NCI-H1417 treated with DMSO at 0.1 percent for 48 hours (cell line): ENCODE measurements at places on chromosomes 7 and 10.

GRCh38 chr10:131865223-131865917, 35.4 kb upstream of the PPP2R2D start:
- no peak for DNase-seq

GRCh38 chr10:132974249-132974796, 32.0 kb upstream of the CFAP46 start:
- DNase-seq, result no peak

DNA sequence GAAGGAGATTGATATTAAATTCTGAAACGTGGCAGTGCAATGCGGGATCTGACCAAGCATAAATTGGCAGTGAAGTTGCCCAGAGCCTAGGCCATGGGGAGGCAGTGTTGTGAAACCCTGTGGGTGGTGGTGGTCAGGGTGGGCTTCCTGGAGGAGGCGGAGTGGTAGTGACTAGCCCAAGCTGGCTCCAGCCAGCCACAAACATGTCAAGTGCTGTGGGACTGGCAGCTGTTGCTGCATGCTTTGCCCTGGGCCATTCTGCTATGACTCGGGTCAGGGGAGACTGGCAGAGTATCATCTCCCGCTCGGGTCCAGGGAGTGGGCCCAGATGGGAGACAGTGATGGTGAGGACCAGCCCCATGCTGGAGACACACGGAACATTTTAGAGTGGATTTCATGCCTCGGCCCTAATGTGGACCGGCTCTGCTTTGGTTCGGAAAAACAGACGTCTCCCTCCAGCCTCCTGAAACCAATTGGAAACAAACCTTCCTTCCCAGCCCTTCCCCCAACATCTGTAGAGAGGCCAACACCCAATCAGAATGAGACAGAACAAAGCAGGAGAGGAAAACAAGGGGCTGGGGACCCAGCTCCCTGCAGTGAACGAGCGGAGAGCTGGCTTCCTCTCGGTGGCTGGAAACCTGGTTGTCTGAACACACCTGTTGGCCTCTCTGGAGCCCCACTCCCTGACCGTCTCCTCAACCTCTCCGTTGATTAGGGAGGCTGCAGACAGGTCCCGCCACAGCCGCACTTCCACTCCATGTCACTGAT, 58.2 kb downstream of the TMEM270 start:
- DNase-seq, result no peak

DNA sequence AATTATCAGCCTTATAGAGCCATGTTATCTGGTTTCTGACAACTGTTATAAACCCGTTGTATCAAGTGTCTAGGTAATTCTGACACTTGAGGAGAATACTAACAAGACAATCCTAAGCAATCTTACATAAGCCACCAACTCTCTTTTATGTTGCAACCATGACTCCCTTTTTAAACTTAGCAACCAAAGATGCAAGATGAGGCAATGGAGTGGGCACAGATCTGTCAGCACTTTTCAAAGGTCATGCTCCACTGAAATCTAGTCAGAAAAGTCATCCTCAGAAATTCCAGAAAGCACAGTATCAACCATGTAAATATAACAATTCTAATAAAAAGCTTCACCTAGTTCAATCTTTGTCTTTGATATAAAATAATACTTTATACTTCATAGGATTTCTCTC, 77.0 kb upstream of the SEMA3A start:
- DNase-seq, result no peak

GRCh38 chr10:61151059-61151458, 207.1 kb upstream of the RHOBTB1 start:
- no peak for DNase-seq

DNA sequence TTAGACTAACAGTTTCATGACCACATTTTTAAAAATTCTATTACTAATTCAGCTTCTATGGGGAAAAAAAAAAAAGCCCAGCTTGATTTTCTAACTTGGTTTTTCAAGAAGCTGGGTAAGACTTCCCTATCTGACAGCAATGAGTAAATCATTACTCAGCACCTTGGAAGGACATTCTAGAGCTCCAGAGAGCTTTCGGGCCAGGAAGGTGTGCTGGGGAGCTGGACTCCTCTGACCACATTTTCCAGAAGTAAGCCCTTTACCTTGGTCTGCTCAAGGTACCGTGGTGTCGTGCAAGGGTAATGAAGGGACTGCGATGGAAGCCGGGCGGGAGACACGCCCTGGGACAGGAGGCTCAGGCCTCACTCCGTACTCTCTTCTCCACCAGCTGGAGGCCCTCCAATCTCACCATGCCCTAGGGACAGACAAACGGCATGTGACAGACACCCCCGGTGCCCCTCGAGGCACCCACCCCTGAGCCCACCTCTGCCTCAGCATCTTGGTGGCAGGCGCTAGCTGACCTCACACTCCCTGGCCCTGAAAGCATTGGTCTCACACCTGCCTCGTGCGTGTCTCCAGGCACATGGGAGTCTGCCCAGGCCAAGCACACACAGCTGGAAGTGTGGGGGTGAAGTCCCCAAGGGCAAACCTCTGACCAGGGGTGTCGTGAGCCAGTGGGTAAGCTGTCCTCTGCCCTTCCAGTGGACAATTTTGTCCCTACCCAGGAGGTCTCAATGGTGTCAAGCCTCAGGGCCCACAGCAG, 152.1 kb downstream of the OAT start:
- DNase-seq, result no peak

DNA sequence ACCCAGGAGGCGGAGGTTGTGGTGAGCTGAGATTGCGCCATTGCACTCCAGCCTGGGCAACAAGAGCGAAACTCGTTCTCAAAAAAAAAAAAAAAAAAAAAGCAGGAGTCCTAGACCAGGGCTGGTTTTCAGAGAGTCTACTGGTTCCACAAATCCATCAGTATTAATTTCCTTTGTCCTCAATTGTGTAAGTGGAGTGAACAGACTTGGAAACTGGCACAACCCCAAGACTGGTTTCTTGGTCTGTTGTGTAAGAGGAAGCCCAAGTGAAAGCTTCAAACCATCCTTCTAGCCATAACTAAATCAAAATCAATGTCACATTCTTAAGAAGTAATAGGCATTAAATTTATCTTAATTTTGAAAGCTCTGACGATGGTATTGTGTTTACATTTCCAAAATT, 213.6 kb downstream of the DGKI start:
- DNase-seq, result no peak

GRCh38 chr7:29243910-29244655, 49.5 kb downstream of the CHN2 start:
- DNase-seq, result no peak

GRCh38 chr10:71006506-71006905, 118.1 kb upstream of the PCBD1 start:
- DNase-seq, result no peak

GRCh38 chr7:11848251-11848650, 16.3 kb upstream of the THSD7A start:
- no peak for DNase-seq

GRCh38 chr7:154302380-154302779, 250.2 kb downstream of the DPP6 start:
- no peak for DNase-seq

DNA sequence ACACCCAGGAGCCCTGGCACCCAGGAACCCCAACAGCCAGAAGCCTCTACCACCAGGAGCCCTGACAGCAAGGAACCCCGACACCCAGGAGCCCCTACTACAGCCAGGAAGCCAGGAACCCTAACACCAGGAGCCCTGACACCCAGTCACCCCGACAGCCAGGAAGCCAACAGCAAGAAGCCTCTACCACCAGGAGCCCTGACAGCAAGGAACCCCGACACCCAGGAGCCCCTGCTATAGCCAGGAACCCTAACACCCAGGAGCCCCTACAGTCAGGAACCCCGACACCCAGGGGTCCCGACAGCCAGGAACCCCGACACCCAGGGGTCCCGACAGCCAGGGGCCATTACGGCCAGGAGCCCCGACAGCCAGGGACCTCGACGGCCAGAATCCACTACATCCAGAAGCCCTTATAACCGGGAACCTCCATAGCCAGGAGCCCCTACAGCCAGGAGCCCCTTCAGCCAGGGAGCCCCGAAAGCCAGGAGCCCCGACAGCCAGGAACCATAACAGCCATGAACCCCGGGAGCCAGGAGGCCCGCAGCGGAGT, 440 bp upstream of the GLRX3 start:
- no peak for DNase-seq

- no peak for DNase-seq
Observed at GRCh38 chr10:96416643-96417042, 57.8 kb upstream of the OPALIN start.

- DNase-seq, result no peak
Observed at GRCh38 chr10:6275022-6275997, 72.6 kb downstream of the PFKFB3 start.

- no peak for DNase-seq
Observed at GRCh38 chr7:12139416-12139815, 71.7 kb upstream of the TMEM106B start.

- DNase-seq, result no peak
Observed at GRCh38 chr10:113609704-113610108, 54.1 kb downstream of the NRAP start.

DNA sequence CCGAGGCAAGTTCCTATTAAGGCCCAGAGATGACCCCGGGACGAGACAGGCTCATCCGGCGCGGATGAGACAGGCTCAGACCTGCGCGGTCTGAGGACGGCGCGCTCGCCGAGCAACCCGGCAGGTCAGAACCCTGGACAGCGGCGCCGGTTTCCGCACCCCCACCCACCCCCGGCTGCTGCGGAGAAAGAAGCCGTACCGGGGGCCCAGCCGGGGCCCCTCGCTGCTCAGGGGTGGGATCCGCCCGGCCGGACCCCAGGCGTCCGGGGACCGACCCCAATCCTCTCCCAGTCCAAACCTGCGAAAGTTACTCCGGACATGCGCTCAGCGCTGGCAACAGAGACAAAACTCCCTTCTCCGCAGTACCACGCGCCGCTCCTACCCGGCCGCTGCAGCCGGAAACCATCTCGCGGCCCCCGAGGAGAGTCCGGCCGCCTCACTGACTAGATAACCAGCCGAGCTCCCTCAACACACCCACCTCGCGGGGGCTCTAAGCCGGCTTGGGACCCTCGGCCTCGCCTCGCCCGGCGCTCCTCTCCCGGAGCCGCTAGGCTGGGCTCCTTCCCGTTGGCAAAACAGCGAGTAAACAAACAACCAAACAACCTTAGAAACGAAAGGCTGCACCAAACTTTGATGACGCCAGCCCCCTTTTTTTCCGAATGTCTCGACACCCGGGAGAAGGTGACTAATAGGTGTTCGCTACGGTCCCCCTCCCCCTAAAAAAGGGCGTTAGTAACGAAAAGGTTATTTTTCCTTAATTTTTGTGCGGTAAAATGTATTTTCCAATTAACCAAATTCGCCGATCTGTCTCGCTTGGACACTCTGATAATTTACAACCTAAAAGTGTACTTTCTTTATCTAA, 2.3 kb upstream of the DRGX start:
- DNase-seq, result no peak

DNA sequence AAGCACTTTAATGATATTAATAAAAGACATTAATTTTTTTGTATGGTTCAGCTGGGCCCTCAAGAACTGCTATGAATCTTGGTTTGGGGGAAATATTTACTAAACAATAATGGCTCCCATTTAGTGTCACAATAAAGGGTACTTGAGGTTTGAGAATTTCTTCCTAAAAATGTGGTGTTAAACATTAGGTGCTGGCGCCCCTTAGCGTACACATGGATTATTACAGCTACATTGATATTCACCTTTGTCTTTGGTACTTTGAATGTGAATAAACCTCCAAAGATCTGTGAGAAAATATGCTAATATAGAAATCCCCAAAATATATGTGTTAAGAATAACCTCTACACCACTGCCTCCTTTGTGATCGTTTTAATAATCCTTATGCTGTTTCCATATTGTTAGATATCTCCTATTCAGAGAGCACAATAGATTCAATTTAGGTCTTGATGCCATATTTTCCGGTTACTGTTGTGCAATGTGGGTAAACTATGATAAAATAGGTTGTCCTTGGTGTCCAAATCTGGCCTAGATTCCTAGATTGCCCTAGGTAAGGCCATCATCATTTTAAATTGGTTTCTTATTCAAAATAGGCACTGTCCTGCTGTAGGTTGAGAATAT, 161.8 kb upstream of the CACNA2D1 start:
- peak; percentile 79 for DNase-seq

- no peak for DNase-seq
Observed at GRCh38 chr10:77770868-77771175, 133.2 kb upstream of the KCNMA1 start.

DNA sequence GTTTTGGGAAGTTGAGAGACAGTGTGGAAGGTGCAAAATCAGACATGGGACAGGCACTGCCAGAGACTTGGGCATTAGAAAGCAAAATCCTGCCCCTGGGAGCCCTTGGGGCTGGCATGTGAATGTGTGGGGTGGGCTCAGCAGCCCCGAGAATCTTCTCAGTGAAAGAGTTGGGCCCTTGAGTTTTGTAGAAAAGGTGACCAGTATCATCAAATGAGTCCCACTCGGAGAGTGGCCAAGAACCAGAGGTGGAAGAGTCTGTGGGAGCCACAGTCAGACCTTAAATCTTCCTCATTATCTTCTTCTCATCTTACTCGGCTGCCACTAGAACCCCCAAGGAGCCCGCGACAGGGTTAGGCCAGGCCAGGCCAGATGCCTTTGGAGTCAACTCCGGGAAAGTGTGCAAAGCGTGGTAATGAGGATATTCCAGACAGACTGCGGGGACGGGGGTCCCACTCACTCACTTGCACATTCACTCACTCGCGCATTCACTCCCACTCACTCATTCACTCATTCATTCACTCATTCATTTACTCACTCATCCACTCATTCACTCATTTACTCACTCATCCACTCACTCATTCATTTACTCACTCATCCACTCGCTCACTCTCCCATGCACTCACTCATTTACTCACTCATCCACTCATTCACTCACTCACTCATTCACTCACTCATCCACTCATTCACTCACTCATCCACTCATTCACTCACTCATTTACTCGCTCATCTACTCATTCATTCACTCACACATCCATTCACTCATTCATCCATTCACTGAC, 74.9 kb downstream of the CARD11 start:
- no peak for DNase-seq

DNA sequence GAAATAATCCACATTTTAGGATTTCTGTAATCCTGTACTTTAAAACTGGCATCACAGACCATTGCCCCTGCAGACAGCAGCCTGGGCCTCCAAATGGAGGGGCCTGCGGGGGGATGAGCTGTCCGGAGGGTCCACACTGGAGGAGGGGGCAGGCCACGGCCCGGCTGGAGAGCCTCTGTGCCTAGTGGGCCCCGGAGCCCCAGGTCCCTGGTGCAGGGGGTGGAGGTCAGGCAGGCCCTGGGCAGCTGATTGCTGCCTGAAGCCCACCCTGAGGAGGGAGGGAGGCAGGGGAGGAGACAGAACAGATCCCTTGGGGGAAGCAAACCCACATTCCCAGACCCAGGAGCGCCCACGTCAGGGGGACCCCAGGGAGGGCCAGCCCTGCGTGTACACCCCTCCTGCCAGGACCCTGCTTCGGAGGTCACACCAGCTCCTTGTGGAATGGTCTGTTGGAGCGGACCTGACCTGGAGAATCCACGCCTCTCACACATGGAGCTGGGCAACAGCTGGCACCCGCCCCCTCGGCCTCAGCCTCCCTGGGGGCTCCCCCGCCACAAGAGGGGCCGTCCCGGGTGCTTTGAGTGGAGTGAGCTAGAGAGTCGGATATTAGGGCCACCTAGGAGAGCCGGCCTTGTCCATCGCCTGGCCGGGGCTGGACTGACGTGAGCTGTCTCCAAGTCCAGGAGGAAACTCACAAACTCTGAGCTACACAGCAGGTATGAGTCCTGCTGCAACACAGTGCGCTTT, 12.2 kb upstream of the FAM20C start:
- no peak for DNase-seq
